ENCODE measurements at places on chromosomes 2 and 18.

GRCh38 chr2:37267685-37268084 is 36.2 kb downstream of the NDUFAF7 start:
- DNase-seq: no peak

GRCh38 chr2:220687231-220687843 is 884.8 kb downstream of the EPHA4 start:
- peak; percentile 54 for DNase-seq

DNA sequence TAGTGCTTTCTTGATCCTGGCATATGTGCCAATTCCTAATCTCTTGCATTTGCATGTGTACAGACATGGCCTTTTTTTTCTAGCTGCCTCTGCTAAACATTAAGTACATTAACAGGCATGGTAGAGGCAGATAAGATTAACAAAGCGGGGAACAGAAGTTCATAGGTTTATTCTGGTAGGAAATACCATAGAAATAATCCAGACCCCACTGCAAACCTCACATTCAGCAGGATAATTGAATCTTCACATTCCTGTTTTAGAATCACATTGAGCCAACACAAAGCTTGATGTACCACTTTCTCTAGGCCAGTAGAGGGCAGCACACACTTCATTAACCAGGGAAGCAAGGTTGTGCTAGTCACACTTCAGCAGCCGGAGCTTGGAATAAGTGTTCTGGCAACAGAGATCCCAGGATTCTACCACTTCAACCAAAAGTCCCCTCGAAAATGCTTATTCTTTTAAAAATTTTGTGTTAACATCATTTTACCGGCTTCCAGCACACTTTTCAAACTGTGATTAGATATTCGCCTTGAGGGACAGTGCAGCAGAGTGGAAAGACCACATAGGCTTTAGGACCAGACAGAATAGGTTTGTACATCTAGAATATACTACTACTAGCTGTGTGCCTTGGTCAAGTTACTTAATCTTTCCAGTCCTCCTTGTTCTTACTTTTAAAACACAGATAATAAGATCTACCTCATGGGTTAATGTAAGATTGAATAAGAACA is 420.2 kb upstream of the CHST9 start:
- DNase-seq: peak; percentile 31

DNA sequence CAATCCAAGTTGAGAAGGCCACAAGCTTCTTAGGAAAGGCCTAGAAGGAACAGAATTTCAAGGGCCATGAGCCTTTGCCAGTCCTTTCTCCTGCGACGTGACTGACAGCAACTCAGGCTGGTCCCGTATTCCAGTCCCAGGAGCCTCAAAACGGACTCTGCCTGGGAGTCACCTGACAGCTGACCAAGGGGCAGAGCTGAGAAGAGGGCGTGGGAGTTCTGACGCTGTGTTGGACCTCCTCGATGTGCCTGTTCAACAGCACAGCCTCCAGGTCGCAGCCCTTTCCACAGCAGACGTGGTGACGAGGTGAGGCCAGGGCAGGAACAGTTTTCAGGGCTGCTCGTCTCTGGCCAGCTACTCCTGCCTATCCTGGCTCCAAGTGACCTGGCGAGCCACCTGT is 37.6 kb downstream of the CENPO start:
- DNase-seq: no peak

DNA sequence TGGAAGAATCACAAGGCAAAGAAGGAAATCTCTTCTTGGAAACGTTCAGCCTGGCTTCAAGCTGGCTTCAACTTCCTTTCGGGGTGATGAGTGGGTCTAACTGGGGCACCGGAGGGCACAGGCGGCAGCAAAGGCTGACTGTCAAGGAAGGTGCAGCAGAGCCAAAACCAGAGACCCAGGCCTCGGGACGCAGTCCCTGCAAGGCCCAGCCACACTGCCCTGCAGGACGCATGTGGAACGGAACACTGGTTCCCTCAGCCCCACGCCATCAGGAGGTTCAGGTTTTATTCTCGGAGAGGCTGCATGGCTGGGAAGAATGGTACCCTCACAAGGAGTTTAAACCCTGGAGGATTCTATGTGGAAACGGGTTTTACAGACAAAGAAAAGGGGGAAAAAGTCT is 165.5 kb downstream of the HDAC4 start:
- DNase-seq: no peak

GRCh38 chr2:206472094-206472493 is 28.8 kb downstream of the ADAM23 start:
- no peak for DNase-seq

Measured in progenitor cell of endocrine pancreas (in vitro differentiated cells).